ENCODE measurements at places on chromosomes 11 and 22.

- no peak for DNase-seq
Observed at GRCh38 chr22:29559853-29560252, 6.3 kb upstream of the THOC5 start.

DNA sequence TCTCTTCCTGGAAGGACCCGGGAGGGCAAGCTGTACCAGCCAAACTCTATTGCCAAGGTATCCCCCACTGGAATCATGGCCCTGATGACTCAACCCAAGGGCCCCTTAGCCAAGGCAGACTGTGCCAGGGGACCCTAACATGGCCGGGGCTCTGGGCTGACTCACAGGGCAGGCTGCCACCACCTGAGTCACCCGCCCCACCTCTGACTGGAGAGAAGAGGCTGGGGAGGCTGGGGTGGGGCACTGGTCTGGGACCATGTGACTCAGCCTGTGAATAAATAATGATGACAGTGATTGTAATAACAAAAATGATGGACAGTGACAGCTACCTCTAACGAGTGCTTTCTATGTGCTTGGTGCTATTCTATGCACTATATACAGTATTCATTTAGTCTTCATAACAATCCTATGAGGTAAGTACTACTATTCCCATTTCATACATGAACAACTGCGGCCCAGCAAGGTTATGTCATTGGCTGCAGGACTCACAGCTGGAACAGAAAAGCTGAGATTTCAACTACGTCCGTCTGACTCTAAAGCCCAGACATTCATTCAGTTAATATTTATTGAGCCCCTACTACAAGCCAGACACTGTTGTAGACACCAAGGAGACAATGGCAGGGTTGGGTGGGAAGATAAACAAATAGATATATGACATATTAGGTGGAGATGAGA, 84.2 kb downstream of the FBXO7 start:
- no peak for DNase-seq

GRCh38 chr11:36265793-36266628, 23.2 kb downstream of the COMMD9 start:
- peak; percentile 40 for DNase-seq

DNA sequence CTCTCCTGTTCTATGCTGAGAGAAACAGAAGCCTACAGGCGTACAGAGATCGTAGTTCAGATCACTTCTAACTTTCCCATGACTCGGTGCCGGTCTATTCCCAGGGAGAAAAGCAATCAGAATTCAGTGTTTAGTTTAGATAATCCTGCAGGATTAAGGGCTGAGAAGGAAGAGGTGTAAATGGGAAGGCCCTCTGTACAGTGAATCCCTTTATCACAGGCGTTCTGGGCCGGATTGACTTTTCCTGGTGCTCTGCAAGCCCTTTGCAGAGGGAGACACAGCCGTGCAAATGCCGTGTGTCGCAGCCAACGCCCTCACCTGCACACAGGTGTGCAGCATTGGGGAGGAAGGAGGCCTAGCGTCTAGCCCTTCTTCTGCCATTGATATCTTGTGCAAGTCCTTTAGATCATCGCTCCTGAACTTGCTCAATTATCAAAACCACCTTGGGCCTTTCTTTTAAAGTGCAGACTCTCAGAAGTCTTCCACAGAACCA, 90.6 kb downstream of the DSCAML1 start:
- no peak for DNase-seq

- DNase-seq: no peak
Observed at GRCh38 chr22:49344656-49345055, 483.0 kb downstream of the BRD1 start.

DNA sequence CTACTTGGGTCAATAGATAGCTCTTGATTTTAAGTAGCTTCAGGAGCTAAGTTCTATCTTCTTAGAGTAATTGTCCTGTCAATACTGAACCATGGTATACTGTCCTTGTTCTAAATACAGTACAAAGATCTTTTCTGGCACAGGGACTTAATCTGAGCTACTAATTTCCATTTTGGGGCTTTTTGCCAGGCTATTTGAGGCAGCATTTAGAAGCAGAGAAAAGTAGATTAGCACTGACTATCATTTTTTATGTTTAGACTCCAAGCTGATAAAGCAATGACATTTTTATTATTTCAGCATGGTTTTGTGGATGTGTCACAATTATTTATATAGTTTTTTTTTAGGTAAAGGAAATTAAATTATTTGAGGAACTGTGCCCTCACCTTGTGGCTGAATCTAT, 163.2 kb downstream of the FAT3 start:
- DNase-seq: no peak

GRCh38 chr11:47271961-47272661, 2.2 kb downstream of the MADD start:
- peak; percentile 75 for DNase-seq

- no peak for DNase-seq
Observed at GRCh38 chr11:130511765-130512164, 63.3 kb downstream of the ADAMTS15 start.

DNA sequence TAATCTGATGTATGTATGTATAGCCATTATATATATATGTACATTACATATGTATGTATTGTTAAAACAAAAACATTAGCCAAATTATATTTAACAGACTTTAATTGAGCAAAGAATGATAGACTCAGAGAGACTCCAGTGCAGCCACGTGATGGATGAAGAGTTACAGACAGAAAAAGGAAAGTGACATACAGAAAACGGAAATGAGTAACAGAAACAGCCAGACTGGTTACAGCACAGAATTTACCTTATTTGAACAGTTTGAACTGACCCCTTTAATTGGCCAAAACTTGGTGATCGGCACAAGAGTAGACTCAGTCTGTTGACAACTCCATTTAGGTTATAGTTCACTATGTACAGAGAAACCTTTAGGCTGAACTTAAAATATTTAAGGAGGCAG, 35.0 kb downstream of the CHORDC1 start:
- no peak for DNase-seq

DNA sequence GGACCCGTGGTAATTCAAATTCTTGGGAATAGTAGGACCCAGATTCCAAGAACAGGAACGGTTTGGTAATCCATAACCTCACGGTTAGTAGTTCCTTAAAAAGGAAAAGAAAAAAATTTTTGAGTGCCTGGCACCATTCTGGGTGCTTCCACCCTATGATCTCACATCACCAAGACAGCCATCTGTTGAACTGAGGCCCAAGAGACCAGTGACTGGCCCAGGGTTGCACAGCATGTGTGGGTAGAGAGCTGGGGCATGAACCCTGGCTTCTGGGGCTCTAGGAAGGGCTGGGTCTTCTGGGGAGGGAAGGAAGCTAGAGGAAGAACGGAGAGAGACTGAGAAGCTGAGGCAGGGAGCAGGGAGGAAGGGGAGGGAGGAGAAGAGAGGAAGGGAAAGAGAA, 4.7 kb upstream of the SPI1 start:
- DNase-seq: no peak

GRCh38 chr11:65773784-65774411, 6.9 kb downstream of the AP5B1 start:
- DNase-seq: no peak

DNA sequence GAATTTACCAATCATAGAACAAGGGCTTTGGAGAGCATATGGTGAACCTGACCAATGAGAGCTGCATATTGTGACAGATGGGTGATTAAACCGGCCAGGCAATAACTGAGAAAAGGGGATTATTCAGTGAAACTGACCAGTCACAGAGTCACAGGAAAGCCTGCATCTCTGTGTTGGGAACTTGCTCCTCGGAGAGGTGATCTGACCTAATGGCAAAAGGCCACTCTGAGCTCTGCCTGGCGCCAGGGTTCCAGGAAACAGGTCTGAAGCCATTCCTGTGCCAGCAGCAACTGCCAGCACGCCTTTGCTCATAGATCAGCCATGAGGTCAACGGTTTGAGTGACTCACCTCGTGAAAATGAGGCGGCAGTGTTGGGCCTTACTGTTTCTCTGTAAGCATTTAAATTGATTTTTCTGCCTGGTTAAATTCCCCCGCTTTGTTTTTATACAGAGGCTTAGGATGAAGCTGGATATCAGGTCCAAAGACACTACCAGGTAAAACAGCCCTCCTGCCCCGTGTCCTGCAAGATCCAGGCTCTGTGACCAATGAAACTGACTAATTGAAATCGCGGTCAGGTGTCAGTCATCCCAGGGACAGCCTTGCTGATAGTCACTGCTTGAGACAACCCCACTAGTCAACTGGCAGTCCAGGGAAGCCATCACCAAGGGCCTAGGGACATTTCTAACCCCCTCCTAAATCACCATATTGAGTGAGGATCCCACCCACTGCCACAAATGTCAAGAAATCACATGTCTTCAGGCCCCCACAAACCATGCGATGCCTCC, 35.8 kb upstream of the MYOD1 start:
- no peak for DNase-seq
